ENCODE measurements at places on chromosomes 12 and 14. TPM values are rescaled to one million over a fixed set of nuclear protein-coding genes. Genes with fewer than 3 reads are reported as not detected.

PARP11 gene
- polyA plus RNA-seq = 3.7 TPM

RIMBP2 gene
- polyA plus RNA-seq = 0.16 TPM

FOXN4 gene
- 0.04 TPM for polyA plus RNA-seq

PSME1 gene
- 311 TPM for polyA plus RNA-seq

PIK3C2G gene
- 0.11 TPM for polyA plus RNA-seq

IGF1 gene
- 5.0 TPM for polyA plus RNA-seq

RPGRIP1 gene
- 0.33 TPM for polyA plus RNA-seq

TBX5 gene
- polyA plus RNA-seq = 5.6 TPM

SIX1 gene
- polyA plus RNA-seq = 2.7 TPM

AQP5 gene
- polyA plus RNA-seq = 57.1 TPM

C12orf50 gene
- 0.08 TPM for polyA plus RNA-seq

RFC5 gene
- polyA plus RNA-seq = 7.3 TPM

GPR132 gene
- 2.3 TPM for polyA plus RNA-seq

ACYP1 gene
- polyA plus RNA-seq = 11.6 TPM

PIANP gene
- polyA plus RNA-seq = 0.37 TPM

SERPINA10 gene
- not detected for polyA plus RNA-seq

ADAM20 gene
- polyA plus RNA-seq = 0.01 TPM

IL22 gene
- 0.46 TPM for polyA plus RNA-seq

KRT6A gene
- 46.8 TPM for polyA plus RNA-seq

PTPRO gene
- 4.1 TPM for polyA plus RNA-seq

ARHGEF25 gene
- polyA plus RNA-seq = 10.4 TPM

PDZRN4 gene
- polyA plus RNA-seq = 0.28 TPM

CBX5 gene
- polyA plus RNA-seq = 8.3 TPM

CIROP gene
- not detected for polyA plus RNA-seq

CD27 gene
- 1.5 TPM for polyA plus RNA-seq

AP4S1 gene
- polyA plus RNA-seq = 5.4 TPM

LMO3 gene
- polyA plus RNA-seq = 54.0 TPM

LYZ gene
- 178 TPM for polyA plus RNA-seq

UNC119B gene
- 21.2 TPM for polyA plus RNA-seq

RARG gene
- polyA plus RNA-seq = 14.2 TPM

A2ML1 gene
- polyA plus RNA-seq = 0.06 TPM

ATL1 gene
- 2.0 TPM for polyA plus RNA-seq

ZDHHC22 gene
- polyA plus RNA-seq = 0.02 TPM

NOPCHAP1 gene
- polyA plus RNA-seq = 9.1 TPM

FOXG1 gene
- polyA plus RNA-seq = not detected

ATP6V1D gene
- 49.6 TPM for polyA plus RNA-seq

WSCD2 gene
- polyA plus RNA-seq = 0.02 TPM

KCNA1 gene
- 0.07 TPM for polyA plus RNA-seq

KRT86 gene
- polyA plus RNA-seq = 0.11 TPM

POU6F1 gene
- 9.4 TPM for polyA plus RNA-seq

TRIM9 gene
- 0.08 TPM for polyA plus RNA-seq

EPYC gene
- 0.05 TPM for polyA plus RNA-seq

RPS6KA5 gene
- 1.1 TPM for polyA plus RNA-seq

KERA gene
- not detected for polyA plus RNA-seq

ALG10B gene
- 1.6 TPM for polyA plus RNA-seq

PPP1R36 gene
- polyA plus RNA-seq = 1.6 TPM

LIN7A gene
- 4.0 TPM for polyA plus RNA-seq

NKX2-1 gene
- polyA plus RNA-seq = 53.4 TPM

KRT83 gene
- polyA plus RNA-seq = not detected

HAL gene
- 1.2 TPM for polyA plus RNA-seq

CHGA gene
- 0.51 TPM for polyA plus RNA-seq

PTPN6 gene
- 201 TPM for polyA plus RNA-seq

FBRSL1 gene
- polyA plus RNA-seq = 21.0 TPM

TRMT61A gene
- polyA plus RNA-seq = 16.8 TPM
